Midbrain (tissue), 1 donor: ENCODE measurements at places on chromosomes 4 and X.

DNA sequence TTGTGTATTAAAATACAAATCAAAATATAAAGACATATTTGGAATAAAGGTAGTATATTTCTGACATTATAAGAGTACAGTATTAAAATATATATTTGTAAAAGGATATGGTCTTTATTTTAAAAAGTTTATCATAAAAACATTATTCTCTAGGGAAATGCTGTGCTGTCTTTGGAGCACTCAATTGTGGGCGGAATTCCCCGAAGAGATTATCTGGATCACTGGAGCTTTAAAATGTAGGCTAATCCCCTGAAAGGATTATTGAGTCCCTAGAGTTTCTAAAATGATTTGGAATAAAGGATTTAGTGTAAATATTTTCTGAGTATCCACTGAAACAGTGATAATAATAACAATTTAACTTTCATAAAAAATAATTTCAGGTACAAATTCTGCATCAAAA lies 1239.4 kb downstream of the TECRL start:
- DNase-seq, result no peak

DNA sequence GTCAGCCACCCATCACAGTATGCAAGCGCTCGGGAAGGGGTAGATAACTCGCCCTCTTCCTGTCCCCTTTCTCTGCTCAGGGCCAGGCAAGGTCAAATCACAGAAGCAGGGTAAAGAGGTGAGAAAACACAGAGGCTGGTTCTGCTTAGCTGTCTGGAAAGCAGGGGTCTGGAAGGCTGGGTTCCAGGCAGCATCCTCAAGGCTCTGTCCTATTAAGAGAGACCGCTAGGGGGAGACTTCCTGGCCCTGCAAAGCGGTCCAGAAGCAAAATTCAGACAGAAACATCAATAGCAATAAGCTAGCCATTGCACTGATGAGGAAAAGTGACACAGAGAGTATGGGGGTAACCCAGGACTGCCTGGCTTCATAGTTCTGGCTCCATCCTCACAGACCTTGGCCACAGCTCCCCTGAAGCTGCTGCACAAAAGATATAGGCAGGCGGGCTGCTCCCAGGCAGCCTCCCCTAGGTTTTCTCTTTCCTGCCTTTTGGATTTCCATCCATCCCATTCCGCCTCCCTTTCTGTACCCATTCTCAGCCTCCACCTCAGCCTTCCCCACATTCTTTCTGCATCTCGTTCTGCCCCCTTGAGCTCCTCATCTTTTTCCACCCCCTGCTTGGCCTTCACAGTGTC lies 308.5 kb downstream of the EVC2 start:
- no peak for DNase-seq

- DNase-seq, result no peak
Measured at GRCh38 chrX:152992115-152992514, 1.8 kb downstream of the PNMA5 start.

DNA sequence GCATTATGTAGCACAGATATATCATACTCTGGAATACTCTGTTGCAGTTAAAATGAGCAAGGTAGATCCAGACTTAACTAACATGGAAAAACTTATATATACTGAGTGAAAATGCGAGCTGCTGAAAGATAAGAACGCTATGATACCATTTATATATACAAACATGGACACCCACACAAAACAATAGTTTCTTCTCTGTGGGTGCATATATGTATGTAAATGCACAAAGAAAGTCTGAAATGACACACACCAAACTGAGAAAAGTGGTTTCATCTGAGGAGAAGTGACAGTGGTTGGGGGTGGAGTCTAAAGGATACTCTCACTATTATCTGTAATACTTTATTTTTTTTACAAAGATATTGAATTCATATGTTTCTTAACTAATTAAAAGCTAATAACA lies 12.2 kb upstream of the FGF2 start:
- DNase-seq, result no peak

DNA sequence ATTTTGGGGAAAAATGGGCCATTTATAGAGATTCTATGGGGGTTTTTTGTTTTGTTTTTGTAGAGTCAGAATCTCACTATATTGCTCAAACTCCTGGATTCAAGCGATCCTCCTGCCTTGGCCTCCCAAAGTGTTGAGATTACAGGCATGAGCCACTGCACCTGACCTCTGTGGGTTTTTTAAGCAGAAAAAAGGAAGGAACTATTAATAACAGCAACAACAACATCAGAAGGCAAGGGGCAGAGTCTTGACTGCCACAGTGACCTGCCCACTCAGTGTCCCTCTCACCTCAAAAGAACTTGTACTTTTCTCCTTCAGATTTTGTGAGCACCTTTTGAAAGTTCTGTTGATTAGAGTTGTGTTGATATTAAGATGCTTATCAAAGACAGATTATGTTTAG lies 48.1 kb downstream of the FNIP2 start:
- DNase-seq, result no peak

DNA sequence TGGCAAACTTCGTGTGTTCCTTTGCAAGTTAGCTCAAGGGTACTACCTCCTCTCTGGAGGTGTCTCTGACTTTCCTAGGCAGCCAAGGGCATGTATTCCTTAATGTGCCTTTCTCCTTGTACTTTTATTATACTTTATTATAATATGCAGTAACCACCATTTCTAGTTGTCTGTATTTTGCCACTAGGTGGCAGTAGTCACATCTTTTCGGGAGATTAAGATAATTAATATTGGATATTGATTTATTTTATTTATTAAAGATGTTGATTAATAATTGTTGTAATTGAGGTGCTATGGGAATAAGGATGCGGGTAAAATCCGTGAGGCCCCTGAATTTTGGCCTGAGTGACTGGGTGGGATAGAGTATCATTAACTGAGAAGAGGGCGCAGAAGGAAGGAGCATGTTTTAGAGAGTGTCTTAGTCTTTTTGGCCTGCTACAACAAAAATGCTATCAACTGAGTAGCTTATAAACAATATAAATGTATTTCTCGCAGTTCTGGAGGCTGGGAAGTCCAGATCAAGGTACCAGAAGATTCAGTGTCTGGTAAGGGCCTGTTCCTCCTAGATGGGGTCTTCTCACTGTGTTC lies 153.3 kb downstream of the TMEM164 start:
- no peak for DNase-seq

- no peak for DNase-seq
Measured at GRCh38 chrX:32896088-32896487, 315.3 kb downstream of the DMD start.

DNA sequence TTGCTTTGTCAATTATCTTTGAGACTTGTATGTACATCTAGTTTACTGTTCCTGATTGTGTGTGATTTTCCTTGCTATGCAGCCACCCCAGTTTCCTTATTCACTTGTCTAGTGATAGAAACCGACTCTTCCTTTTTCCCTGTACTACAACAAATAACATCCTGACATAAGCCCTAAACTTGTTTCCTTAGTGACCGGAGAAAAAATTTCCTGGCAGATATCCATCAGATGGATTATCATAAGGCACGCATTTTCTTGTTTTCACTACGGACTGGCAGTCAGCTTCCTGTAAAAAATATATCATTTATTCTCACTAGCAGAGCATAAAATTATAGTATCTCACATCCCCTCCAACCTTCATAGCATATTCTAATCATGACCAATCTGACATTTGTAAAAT lies 410.7 kb downstream of the CENPC start:
- no peak for DNase-seq

GRCh38 chr4:71415491-71415890 lies 76.7 kb downstream of the SLC4A4 start:
- DNase-seq, result no peak

DNA sequence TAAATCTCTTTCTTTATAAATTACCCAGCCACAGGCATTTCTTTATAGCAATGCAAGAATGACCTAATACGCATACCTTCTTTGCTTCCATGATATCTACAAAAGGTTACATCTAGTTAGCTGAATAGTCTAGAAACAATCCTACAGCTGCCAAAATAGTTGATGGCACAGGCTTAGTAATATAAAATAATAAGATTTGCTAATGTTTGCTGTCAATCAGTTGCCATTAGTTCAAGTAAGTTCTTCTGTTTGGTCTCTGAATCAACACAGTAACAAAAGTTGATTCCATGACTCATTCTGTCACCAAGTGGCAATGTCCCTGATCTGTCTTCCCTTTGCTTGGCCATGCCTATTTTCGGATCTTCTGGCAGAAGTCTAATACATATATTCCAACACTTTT lies 470.2 kb downstream of the SPRY1 start:
- no peak for DNase-seq

GRCh38 chr4:163697121-163697520 lies 202.6 kb downstream of the TMA16 start:
- no peak for DNase-seq

DNA sequence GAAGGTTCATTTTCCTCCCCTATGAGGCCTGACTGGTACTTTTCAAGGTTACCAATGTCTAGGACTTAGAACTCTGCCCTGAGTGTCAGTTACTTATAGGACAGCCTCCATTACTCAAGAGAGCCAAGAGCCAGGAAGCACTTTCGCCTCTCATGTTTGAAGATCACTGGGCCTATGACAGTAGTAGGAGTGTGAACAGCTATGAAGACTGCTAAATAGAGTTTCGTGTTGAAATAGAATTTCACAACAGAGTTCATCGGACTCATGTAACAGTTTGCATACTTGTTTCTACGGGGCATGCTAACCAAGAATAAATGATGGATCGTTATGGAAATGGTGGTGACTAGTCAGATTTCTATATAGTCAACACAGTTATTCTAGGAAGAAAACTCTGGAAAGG lies 97.8 kb upstream of the GPC4 start:
- no peak for DNase-seq

DNA sequence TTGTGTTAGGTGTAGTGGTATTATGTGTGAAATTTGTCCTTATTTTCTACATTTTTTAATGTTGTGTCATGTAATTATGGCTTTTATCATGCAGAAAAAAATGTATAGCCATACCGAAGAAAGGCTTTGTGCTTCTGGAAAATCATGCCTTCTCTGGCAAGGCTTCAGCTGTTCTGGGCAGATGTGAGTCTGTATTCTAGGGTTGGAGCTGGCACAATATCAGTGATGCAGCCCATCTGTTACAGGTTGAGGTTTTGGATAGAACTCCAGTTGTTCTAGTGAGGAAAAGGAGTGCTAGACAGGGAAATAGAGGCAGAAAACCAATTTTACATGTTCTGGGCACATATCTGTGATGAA lies 44.8 kb upstream of the PRSS12 start:
- DNase-seq, result no peak

DNA sequence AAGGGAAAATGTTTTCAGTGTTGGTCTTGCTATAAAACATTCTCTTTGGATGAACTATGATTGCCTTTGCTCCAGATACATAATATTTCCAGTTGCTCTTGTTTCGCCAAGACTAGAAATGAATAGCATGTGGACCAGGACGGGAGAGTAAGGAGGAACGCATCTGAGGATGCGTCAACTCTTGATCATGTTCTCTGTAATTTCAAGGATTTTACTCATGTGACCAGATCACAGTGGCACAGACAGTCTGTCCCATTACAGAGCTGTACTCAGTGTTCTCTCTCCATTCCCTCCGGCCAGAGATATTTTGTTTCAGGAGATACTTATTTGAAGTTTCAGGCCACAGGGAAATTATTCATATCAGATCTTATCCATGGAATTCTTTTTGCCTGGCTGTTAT lies 266.6 kb downstream of the MID1IP1 start:
- DNase-seq, result no peak

DNA sequence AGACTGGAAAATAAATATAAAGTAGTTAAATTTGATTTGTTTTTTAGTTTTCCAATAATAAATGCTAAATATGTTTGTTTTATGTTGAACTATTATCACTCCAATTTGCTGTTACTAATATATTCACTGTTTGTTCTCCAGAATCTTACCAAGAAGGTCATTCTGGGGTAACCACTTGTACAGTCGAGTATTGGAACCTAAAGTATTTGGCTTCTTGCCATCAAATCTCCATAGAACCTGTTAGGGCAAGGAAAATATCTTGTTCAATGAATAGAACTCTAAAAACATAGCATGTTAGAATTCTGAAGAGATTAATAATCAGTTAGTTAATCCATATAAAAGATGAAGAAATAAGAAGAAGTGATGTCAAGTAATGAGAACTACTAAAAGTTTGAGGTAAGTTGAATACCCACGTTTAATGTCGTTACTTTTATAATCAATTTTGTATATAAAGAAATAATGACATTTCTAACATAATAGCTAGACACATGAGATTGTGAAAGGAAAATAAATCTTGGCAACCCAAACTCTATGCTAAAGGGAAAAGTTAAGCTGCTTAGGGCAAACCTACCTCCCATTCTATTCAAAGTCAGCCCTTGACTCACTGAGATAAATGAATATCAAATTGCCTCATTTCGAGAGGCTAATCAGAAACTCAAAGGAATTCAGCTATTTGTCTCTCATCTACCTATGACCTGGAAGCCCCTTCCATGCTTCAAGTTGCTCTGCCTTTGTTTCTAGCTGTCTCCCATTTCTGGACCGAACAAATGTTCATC lies 15.3 kb downstream of the UGT2B15 start:
- DNase-seq, result no peak

DNA sequence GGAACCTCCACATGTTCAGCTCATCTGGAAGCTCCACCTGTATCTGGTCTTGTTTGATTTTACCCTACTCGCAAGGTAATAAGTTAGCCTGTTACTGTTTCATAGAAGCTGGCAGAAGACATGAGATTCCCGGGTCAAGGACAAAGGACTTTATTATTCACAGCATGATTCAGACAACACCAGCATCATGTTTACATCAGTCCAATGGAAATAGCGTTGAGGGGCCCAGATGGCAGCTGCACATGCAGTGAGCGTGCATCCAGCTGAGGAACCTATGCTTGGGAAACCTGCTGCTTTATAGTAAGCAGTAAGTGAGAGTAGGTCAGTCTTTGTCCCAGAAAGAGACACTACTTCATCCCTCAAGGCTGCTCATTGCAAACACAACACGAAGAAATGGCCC lies 19.8 kb downstream of the TSPAN5 start:
- DNase-seq, result peak; percentile 50

DNA sequence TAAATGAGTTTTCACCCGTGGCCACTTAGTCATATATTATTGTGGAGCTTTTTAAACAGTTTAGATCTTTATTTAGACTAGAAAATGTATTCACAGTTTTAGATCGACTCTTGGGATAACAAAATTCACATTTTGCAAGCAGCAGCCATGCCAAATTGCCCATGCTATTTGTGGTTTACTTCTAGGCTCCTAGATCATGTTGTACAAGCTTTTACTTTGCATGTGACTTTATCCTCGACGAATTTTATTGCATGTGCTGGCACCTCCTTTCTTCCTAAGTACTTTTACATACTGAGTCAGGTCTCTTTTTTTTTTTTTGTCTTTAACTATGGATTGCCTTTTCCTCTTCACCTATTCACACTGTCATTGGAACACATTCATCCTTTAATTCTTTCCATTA lies 23.2 kb downstream of the BBS12 start:
- no peak for DNase-seq

DNA sequence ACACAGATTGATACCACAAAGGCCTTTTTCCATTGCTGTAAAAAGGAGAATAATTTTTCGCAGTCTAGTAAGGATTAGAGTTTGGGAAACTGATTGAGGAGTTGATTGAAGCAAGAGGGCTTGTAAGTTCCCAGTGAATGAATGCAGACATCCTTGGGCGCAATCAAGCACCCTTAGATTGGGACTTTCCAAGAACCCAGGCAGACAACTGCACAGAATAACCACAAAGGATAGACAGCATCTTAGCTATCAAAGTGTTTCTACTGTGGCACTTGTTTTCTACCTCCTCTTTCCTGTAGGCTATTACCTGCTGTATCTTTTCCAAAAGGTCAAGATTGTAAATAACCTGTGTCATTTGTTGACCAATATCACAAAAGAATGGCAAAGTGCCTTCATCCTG lies 2.6 kb downstream of the COX18 start:
- DNase-seq, result no peak

GRCh38 chr4:164383358-164384220 lies 370.3 kb upstream of the SMIM31 start:
- peak; percentile 96 for DNase-seq
